Left lung (tissue), 14 donors: ENCODE measurements at places on chromosomes 5 and 9. TPM values are rescaled to one million over a fixed set of nuclear protein-coding genes. Genes with fewer than 3 reads are reported as not detected.

DNA sequence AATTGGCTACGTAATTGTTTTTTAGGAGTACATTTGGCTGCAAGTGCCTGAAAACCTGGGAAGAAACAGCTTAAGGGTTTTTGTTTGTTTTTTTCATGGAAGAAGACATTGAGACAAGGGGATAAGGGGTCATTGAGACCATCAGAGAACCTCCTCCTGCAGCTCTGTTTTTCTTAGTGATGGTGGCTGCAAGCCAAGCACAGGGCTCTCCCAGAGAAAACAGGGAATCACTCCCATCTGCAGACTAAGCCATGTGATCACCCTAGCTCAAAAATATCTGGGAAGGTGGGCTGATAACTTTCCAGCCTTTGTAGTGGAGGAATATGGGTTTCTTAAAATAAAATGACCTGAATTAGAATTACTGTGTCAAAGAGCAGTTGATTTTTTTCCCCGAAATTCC, 25.1 kb downstream of the PALM2AKAP2 start:
- DNase-seq = no peak

DNA sequence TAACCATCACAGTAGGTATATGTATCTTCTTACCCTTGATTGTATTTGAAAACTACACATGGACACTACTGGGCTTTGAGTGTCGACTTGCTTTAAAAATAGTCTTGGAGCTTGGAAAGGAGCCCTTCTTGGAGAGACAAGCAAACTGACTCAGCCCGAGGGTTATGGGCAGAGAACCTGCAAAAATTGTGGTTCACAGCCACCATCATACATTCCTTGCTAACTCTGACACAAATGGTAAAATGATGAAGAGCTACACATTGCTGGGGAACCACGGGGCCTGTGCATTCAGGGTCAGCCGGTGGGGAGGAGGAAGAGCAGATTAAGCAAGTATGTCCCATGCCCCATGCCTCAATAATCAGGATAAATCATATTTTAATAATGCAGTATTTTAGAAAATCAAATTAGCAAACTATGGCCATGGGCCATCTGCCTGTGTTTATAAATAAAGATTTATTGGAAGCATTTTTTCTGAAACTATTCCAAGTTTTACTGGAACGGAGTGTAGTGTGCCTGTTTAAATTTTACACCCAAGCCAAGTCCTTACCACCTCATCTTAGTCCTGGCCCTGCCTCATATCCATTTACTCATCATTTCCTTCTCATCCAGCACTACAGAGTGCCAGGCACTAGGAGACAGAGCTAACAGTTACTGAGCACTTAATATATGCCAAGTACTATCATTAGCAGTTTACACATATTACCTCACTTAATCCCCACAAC, 195.7 kb downstream of the PALM2AKAP2 start:
- no peak for DNase-seq

- no peak for DNase-seq
These were observed 69.2 kb downstream of the CDK5RAP2 start for GRCh38 chr9:120510816-120511215.

GRCh38 chr5:131607418-131607817, 27.6 kb downstream of the RAPGEF6 start:
- DNase-seq = no peak

DNA sequence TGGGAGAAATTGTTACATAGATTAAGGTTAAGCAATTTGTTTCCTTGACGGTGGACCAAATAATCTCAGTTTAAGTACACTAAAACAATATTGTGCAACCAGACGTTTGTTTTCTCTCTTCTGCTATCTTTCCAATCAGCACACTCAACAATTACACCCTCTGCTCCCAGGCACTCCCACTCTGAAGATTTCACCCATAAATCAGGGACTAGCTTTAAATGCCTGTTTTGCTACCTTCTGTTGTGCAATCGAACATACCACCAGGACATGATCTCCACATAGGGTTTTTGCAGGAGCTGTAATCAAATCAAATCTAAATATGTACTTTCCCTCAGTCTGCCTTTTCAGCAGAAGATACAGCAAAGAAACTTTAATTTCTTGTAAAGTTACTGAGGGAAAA, 405.8 kb upstream of the TLE4 start:
- DNase-seq = no peak

DNA sequence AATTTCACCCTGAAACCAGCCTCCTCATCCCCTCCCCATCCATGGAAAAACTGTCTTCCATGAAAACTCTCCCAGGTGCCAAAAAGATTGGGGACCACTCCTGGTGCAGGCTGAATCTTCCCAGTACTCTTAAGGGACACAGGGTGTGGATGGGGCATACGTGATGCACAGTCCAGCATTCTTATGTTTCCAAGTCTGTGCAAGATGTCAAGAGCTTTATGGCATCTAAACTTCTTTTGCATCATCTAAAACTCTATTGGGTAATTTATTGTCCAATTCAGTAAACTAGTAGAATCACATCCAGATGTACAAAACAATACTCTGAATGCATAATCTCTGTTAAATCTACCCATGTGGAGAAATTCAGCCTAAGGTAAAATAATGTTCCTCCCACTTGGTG, 9.3 kb upstream of the FGD3 start:
- DNase-seq = no peak

GRCh38 chr9:97293207-97293721, 14.2 kb upstream of the CCDC180 start:
- peak; percentile 42 for DNase-seq

- no peak for DNase-seq
These were observed 400.3 kb downstream of the ICE1 start for GRCh38 chr5:5822729-5823257.

GRCh38 chr5:98877600-98877999, 51.2 kb downstream of the CHD1 start:
- no peak for DNase-seq

The PAPPA gene
- 1.6 TPM for polyA plus RNA-seq

The ASTN2 gene
- polyA plus RNA-seq = 4.8 TPM

GRCh38 chr9:27344776-27345175, 47.8 kb upstream of the EQTN start:
- no peak for DNase-seq

DNA sequence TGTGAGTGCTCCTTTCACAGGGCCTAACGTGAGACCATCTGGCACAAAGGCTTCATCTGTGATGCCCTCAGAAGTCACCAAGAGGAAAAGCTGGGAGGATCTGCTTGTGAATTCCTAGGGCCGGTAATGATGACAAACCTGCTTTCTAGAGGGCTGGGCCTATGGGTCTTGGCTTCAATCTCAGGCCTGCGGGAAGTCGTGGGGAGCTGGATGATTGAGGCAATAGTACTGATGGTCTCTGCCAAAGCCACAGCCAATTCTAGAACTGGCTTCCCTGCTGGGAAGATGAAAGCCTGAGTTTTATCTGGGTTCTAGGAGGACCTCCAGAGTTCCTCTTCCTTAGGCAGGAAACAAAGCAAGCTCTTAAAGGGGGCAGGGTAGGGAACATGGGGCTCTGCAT, 102.7 kb downstream of the TMEM215 start:
- no peak for DNase-seq

DNA sequence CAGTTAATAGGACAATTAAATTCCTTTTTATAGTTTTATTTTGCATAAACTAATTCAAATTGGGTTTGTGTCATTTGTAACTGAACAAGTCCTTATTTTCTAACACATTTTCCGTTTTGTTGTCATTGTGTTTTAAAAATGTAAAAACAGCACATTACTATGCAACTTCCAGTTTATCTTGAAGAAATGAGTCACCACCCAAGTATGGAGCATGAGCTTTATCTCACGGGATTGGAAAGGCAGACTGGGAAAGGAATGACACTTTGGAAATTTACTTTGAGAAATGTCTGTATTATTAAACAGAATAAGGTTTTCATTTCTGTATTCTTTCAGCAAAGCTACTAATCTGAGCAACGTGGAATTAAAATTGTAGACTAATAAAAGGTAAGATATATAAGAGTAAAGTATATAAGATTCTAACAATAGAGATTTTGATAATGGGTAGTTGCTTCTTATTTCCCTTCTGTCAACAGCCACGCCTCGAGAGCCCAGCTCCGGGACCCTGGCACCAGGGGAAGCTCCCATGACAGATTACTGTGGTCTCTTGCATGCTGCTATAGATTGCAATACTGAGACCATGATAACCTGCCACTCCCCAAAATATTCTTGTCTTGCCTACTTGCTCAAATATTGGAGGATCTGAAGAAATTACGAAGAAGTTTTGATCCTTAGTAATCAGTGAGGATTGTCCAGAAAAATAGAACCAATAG, 433.1 kb downstream of the CHSY3 start:
- DNase-seq = no peak

The FGF1 gene
- polyA plus RNA-seq = 1.5 TPM

The SLC25A48 gene
- polyA plus RNA-seq = 0.91 TPM

The SLC25A2 gene
- polyA plus RNA-seq = 0.34 TPM

- DNase-seq = no peak
These were observed 1056.5 kb upstream of the EDIL3 start for GRCh38 chr5:85441156-85441555.

DNA sequence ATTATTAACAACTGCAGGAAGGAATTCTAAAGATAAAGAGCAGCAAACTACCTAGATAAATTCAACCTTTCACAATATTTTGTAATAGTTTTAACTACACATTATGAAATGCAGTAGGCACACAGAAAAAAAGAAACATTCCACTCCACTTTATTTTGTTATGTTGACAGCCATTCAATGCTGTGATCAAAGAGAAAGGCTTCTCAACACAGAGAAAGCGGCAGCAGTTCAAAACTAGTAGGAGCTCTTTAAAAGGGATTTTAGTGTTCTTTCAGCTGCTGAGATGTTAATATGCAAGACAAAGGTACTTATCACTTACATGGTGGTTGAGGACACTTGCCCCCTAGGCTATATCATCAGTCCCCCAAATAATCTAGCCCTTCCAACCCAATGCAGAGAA, 11.6 kb downstream of the CEMIP2 start:
- DNase-seq = no peak

DNA sequence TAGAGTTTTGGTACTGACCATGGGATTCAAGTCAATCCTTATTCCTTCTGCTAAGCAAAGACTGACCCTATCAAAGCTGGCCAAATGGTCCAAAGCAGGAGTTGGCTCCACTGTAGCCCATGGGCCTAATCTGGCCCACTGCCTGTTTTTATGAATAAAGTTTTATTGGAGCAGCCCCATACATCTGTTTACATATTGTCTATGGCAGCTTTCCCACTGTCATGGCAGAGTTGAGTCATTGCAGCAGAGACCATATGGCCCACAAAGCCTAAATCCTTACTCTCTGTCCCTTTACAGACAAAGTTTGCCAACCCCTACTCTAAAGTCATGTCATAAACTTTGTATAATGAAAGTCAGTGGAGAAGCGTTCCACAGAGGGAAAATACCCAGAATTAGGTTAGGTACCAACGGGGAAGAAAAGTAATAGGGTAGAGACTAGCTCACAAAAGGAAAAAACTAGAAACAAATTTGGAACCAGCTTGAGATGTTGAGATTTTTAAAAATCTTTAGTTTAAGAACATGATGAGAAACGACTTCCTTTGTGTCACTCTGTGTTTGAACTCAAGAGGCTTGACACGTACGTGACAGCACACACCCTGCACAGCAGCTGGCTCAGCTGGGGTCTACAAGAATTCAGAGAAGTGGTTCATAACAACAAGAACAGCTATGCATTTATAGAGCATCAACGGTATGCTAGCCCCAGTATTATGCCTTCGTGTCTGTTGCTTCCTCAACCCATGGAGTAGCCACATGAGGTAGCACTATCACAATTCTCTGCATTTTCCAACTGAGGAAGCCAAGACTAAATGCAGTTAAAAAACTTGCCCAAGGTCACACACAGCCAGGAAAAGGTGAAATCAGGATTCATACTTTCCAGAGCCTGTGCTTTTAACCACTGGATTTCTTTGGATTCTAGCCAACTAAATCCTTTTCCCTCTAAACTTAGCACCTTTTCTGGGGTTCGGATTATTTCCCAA, 198.9 kb upstream of the WWC1 start:
- DNase-seq = no peak

The CKMT2 gene
- 5.6 TPM for polyA plus RNA-seq

The DBH gene
- polyA plus RNA-seq = 1.4 TPM

- DNase-seq = no peak
These were observed 20.5 kb upstream of the PITX1 start for GRCh38 chr5:135054546-135054945.
